ENCODE measurements at places on chromosomes 2 and 18.
A peak's percentile ranks its signal among the peaks of the same experiment; 100 is the strongest.

DNA sequence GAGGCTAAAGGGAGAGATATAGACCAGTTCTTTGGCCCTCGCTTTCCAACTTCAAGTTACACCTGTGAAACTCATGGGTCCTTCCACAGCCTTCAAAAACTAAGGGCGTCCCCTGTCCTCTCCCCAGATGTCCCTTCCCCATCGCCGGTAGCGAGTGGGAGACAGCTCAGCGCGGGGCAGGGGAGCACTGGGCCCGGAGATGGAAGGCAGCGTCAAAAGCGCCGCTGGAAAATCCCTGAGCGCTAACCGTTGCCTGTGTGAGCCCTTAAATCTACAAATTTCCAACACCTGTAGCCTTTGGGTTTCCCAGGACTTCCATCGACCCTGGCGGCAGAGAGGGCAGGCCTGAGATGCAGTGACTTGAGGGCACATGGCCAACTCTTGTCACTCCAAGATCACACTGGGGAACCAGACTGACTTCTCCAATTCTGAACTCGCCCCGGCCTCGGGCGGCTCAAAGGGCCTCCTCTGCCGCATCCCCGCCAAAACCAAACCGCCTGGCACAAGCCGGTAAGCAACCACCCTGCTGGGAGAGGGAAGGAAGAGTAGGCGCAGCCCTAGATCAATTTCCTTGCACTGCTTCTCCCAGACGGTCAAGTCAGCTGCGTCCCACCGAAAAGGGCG, 879 bp upstream of the EPAS1 start:
- DNase-seq: peak; percentile 32

DNA sequence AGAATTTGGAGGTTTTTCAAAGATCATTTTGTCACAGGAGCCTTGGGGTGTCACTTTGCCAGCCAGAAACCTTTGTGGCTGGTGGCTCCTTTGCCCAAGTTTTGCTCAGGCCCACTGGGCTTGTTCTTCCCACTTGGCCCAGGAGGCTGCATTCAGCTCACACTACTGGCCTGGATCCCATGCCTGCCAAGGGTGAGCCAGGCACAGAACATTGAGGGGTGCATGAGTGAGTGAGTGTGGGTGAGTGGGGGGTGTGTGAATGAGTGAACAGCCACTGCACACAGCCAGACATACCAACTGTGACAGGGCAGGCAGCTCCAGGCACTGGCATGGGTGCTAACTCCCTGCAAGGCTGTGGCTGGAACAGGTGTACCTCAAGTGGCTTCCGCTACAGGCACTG, 39.6 kb downstream of the FAM171B start:
- no peak for DNase-seq

DNA sequence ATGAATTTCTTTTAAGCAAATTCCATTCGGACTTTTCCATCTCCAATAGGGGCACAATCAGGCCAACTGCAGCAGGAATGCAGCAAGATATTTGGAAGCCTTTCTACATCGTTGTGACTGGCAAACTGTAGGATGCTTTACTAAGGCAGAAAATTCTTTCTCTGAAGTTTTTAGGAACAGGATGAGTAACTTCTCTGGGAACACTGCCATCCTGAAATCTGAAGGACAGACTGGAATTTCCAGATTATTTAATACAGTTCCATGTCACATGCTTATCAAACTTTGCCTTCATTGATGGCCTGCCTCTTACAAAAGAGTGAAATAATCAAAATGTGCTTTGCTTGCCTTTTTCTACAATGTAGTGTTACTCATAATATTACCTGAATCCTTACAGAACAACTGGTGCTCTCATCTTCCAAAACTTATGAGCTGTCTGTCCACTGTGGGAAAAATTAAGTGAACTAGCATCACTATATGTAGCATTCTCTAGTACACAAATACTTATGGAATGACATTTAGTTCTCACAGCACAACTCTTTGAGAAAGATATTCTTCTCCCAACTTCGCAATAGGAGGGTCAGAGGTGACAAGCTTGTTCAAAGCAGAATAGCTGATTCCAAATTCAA, 32.0 kb upstream of the MAP2 start:
- DNase-seq: no peak

DNA sequence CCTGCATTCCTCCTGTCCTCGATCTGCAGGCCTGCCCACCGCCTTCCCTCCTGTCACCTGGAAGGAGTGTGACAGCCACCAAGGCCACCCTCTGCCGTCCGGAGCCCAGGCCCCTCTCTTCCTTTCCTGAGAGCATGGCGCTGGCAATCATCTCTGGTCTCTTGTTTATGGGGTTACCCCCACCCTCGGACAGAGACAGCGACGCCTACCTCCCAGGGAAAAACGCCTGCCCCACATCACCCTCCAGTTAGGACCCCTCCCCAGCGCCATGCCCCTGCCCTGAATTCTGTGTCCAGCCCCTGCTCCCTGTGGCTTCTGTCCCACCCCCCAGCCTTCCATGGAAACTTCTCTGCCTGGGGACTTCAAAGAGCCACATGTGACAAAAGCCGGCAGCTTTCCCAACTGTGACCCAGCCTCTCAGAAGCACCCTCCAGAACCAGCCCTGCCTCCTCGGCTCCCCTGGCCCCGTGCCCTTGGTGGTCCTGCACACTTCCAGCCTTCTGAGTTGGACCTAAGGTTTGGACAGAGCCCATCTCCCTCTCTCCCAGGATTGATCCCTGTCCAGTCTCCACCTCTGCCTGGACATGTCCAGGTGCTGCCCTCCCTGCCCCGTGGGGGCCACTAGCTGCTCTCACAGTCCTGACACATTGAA, 145.0 kb upstream of the HDAC4 start:
- no peak for DNase-seq

GRCh38 chr2:231297108-231297908, 98.2 kb upstream of the B3GNT7 start:
- peak; percentile 25 for DNase-seq

GRCh38 chr2:19246496-19246895, 111.9 kb downstream of the OSR1 start:
- no peak for DNase-seq

DNA sequence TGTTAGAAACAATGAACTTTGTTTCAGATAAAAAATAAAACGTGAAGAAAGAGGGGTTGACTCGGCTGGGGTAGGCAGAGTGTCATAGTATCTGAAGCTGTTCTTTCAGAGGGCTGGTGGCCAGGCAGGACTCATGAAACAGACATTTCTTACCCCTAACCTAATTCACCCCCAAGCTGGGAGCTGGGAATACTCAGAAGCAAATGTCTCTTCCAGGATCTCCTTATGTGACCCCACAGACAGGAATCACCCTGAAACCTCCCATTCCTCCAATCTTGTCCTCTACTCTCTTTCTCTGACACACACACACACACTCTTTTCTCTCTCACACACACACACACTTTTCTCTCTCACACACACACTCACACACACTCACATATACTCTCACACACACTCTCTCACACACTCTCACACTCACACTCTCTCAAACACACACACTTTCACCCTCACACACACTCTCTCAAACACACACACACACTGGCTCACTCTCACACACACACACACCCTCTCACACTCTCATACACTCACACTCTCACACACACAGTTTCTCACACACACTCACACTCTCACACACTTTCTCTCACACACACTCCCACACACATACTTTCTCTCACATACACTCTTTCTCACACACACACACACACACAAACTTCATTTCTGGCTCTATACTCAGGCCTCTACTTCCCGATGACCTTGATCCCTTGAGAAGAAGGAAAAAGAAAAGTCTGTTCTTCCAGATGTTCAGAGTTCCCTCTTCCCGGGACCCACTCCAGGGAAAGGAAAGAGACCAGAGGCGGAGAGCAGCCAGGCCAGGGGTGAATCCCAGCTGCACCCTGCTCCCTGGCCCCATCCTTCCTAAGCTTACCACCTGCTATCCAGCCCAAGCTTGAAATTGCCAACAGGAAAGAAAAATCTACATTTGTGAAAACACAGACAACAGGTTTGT, 167.7 kb downstream of the TXNL1 start:
- no peak for DNase-seq

GRCh38 chr18:79191956-79192355, 122.8 kb downstream of the ATP9B start:
- DNase-seq: no peak

DNA sequence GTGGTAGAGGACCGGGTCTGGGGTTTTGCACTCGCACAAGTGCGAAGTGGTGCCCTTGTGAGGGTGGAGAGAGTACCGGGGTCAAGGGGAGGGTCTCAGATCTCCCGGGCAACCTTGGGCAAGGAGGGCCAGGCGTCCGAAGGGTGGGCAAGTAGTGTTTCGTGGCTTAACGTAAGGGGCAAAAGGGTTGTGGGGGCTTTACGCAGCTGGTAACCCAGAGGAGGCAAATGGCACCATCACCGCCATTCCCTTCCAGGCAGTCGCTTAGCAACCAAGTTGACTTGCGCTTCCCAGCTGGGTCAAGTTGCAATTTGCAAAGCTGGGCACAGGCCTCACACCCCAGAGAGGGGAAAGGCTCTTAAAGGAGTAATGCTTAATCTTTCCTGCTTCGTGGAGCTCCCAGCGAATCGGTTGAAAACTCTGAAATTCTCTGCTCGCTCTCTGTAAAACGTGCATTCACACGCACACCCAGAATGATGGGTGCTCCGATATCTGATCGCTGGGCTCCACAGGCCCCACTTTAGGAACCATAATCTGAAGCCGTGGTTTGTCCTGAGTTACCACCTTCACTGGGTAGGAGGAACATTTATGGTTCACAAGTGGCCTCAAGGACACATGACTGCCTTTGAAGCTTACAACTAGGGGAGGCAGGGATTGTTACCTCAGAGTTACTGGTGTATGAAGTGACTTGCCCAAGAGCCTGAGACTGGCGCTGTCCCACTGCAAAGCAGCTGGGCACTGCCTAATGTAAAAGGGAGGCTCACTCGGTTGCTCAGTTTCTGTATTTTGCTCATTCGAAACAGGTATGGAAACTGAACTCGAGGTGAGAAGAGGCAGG, 127.9 kb downstream of the UXS1 start:
- no peak for DNase-seq

- DNase-seq: no peak
Observed at GRCh38 chr2:204901591-204901990, 356.3 kb downstream of the PARD3B start.

DNA sequence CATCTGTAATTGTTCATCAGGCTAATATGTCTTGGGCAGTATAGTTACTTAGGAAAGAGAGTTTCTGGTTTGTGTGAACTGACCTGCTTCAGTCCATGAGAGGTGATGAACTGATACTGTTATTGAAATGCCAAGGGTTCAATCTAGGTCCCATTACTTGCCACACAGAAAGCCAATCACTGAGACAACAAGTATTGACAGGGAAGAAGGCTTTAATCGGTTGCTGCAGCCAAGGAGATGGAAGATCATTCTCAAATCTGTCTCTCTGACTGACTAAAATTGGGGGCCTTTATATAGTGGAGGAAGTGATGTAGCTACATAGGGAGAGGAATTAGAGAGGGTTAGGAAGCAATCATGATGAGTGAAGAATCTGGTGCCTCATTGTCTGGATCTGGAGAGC, 19.9 kb upstream of the FAM98A start:
- DNase-seq: no peak

DNA sequence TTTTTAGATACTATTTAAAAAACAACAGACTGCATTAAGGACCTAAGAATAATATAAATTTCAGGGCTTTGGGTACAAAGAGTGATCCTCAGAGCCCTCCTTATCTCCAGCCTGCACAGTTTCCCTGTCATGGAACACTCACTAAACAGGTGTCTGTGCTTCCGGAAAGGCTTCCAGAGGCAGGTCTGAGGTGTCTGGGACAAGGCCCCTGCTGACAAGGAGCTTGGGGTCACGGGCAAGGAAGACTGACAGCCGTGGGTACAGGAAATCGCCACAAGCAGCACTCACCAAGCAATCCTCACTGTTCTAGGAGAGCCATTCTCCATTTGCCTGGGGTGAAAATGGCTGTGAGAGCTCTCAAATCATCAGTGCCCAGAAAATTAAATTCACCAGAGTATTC, 220.3 kb upstream of the PXDN start:
- DNase-seq: no peak
